Stimulated activated CD8-positive, alpha-beta memory T cell treated with anti-CD3 and anti-CD28 coated beads, Interleukin-4, amount 100 ng/mL, for 48 hours (primary cell): ENCODE measurements at places on chromosomes 5 and 9.

- no peak for DNase-seq
Observed at GRCh38 chr5:10308844-10309243, 1.1 kb upstream of the CMBL start.

- no peak for DNase-seq
Observed at GRCh38 chr5:150014456-150014855, 13.9 kb downstream of the HMGXB3 start.

- no peak for DNase-seq
Observed at GRCh38 chr9:119963258-119963797, 594.1 kb upstream of the BRINP1 start.

DNA sequence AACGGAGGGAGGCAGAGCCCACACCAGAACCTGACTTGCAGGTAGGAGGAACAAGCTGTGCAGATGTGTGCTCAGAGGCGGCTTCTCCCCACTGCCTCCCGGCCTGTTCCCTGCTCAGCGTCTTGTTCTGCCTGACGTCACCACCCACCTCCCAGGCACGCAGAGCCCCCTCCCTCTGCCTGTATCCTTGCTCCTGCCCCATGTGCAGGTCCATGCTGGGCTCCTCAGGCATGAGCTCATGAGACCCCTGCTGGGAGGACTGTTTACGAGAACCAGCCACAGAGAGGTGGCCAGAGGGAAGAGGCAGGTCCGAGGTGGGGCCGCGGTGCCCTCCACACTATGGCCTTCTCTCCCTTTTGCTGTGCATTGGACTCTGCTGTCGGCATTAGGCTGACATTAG lies 45.5 kb downstream of the SLC6A3 start:
- DNase-seq: no peak

- DNase-seq: no peak
Observed at GRCh38 chr5:119393201-119393691, 37.4 kb downstream of the TNFAIP8 start.

DNA sequence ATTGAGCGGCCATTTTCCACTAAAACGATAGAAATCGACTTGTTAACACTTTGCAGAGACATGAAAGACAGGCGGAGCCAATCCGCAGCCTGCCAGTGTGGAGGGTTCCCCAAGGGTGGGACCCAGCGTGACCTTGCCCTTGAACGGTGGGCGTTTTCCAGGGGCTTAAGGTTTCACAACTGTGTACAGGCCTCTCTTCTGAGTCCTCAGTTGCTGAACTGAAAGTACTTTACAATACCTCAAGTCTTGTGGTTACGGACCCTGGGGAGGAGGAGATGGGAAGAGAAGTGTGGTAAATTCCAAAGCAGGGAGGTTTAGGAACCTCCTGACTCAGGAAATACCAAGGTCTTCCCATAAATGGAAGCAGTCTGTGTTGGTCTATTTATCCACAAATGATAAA lies 68.2 kb upstream of the CKMT2 start:
- no peak for DNase-seq

- no peak for DNase-seq
Observed at GRCh38 chr9:37100741-37101140, 19.6 kb upstream of the ZCCHC7 start.

DNA sequence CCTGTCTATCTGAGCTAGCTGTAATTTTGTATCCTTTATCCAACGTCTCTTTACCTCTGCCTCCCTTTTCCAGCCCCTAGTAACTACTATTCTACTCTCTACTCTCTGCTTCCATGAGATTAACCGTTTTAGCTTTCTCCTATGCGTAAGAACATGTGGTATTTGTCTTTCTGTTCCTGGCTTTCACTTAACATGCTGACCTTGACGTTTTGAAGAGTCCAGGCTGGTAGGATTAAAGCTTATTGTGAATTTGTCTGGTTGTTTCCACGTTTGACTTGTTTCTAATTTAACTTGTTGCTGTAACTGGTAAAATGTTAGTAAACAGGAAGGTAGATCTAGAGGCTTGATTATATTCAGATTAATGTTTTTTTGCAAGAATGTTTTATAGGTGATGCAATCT lies 385.3 kb downstream of the PSAT1 start:
- DNase-seq: no peak

DNA sequence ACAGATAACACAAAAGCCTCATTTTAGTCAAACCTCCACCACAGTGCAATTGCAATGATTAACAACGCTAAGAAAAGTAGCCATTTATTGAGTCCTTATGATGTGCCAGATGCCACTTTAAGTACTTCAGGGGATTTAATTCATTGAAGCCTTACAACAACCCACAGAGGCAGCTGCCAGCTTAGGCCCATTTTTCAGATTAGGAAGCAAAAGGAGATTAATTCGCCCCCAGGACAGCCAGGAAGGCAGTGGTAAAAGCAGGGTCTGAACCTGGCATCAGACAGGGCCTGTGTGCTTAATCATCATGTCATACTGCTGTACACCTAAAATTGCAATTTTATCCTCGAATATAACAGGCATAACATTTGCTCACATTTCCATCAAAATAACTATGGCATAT lies 23.9 kb downstream of the MED27 start:
- DNase-seq: no peak

DNA sequence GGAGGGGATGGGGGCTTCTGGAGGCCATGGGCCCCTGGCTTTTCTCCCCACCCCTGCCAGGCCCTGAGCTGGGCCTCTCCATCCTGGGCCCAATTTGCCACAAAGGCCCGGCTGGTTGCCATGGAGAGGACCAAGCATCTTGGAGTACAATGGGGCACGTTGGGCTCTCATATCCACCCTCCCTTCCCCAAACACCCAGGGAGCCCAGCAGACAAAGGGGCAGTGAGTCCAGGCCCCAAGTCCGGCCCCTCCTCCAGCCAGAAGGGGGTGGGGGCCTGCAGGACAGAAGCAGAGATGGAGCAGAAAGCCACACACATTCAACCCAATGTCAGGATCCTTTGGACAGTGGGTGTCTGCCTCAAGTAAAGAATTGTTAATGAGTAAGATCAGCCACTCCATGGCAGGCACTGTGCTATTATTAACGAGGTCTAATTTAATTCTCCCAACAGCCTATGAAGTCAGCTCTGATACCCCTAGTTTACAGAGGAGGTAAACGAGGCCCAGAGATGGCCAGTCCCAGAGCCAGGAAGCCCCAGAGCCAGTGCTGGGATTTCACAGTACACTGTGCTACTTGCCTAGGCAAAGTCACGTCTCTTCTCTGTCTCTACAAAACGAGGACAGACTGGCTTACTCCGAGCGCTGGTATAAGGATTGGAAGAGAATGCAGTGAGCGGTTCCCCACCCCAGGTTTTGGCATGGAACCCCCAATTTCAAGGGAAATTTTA lies 2.3 kb downstream of the CRB2 start:
- DNase-seq: no peak

GRCh38 chr5:3353561-3353960 lies 242.1 kb upstream of the IRX1 start:
- DNase-seq: no peak
